CD4-positive, alpha-beta T cell treated with Interleukin-21 for 1 hour (primary cell): ENCODE measurements at places on chromosomes 4 and X.

DNA sequence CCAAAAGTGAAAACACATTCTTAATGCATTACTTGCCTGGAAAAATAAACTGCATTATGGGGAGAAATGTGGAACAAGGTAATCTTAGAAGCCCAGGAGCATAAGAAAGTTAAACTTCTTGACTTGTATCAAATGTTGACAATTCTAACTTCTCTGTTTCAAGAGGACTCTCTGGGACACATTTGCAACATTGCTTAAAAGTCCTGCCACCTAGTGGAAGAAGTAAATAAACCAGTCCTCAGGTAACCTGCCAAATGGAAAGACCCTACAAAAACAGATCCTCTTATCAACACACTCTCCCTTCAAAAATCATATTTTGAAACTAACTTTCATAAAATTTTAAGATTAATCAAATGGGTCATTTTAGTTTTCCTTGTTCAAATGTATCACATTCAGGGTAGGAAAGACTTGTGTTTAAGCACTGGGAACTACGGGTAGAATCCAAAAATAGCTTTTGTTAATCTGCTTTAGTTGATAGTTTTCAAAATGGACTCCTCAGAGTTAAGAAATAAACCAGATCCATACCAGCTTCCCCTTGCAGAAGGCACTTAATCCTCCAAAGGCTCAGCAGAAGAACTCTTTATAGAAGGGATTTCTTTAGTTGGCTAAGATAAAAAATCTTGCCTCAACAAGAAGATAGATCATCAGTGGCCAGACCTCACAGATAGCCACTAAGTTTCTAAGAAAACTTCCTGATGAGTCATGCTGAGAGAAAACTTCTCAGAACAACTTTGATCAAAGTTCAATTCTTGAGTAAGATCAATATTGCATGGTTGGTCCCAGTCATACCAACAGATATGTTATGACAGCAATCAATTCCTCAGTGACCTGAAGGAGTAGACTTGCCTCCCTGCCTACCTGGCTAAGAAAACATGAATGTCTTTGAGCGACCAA lies 141.7 kb downstream of the HHIP start:
- no peak for DNase-seq

DNA sequence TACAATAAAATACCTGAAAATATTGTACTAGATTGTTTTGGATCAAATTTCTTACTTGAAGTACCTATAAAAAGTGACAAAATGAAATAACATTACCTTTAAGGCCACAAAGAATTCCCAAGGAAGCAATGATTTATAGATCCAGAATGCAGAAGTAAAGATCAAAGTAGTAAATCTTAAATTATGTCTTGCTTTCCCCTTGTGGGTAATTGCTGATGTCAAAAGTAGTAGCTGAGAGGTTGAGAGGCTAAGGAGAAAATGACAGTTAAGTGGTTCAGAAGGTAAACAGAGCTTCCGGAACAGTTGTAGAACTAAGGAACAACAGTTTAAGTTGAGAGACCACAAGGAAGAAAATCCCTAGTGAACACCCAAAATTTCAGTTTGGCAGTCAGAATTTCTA lies 358.3 kb downstream of the GABRG1 start:
- no peak for DNase-seq

GRCh38 chr4:72843466-72843865 lies 226.1 kb downstream of the COX18 start:
- DNase-seq = no peak

- DNase-seq = no peak
Measured at GRCh38 chr4:147408189-147408588, 72.7 kb upstream of the EDNRA start.

- DNase-seq = no peak
Measured at GRCh38 chr4:127151941-127152340, 480.8 kb upstream of the INTU start.

DNA sequence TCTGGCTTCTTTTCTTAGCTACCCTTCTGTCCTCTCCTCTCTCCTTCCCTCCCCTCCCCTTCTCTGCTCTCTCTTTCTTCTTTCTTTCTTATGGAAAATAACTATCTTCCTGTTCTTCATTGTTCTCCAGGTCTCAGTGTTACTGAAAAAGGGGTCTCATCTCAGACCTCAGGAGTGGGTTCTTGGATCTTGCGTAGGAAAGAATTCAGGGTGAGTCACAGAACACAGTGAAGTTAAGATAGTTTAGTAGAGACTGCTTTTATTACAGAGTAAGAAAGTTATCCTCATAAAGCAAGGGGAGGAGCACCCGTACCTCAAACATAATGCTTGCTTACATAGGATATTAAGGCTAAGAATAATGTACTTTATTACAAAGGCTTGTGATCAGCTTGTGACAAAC lies 31.8 kb upstream of the CWH43 start:
- no peak for DNase-seq

GRCh38 chr4:140247237-140247636 lies 93.3 kb upstream of the MAML3 start:
- no peak for DNase-seq

- DNase-seq = no peak
Measured at GRCh38 chr4:7132249-7132648, 60.1 kb upstream of the SORCS2 start.

GRCh38 chr4:183012879-183013729 lies 86.0 kb upstream of the WWC2 start:
- DNase-seq = no peak

- no peak for DNase-seq
Measured at GRCh38 chr4:176805155-176805554, 12.4 kb upstream of the VEGFC start.

- no peak for DNase-seq
Measured at GRCh38 chr4:52750819-52751486, at the start of gene ERVMER34-1. ERVMER34-1 (minus strand) TSS chr4:52751425; CDS start chr4:52745520, 5,905 bp downstream.

DNA sequence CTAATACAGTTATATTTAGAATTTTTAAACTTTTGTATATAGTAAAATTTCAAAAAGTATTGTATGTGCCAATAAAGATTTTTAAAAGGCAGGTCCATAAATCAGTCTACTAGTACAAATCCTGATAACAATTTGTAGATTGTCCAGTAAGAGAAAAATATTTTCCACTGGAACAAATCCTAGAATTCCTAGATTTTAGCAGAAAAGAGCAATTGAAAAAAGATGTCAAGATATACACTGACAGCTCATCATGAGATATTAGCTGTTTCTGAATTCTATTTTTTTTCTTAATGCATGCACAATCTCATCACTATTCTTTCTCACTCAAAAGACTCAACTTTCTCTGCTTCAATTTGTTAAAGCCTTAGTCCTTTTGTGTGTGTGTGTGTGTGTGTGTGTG lies 289.2 kb upstream of the MAD2L1 start:
- no peak for DNase-seq

DNA sequence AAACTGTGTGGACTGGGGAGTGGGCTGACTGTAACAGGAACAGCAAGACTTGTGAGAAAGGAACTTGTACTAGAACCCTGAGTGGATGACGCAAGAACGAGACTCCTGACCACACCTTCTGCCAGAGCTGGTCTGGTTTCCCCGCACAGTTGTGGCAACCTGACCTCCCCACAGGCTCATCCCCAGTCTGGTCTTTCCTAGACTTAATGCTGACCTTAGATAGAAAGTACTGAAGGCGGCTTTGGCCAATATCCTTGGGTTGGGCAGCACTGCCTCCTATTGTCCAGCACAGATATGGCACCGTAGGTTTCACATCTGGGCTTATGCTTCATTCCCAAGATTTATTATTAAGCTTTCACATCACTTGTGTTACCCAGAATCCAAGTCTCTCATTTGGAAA lies 137.8 kb upstream of the FRG1 start:
- DNase-seq = no peak

GRCh38 chr4:99324979-99325378 lies 3.8 kb upstream of the ADH1B start:
- no peak for DNase-seq

DNA sequence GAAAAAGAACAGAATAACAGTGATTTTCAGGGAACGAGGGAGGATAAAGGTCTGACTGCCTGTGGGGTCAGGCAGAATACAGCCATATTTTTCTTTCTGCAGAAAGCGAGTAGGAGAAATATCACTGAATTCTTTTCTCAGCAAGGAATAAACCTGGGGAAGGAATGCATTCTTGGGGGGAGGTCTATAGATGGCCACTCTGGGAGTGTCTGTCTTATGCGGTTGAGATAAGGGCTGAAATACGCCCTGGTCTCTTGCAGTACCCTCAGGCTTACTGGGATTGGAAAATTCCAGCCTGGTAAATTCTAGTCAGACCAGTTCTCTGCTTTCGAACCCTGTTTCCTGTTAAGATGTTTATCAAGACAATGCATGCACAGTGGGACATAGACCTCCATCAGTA lies 26.3 kb downstream of the CNGA1 start:
- DNase-seq = no peak

GRCh38 chr4:78414116-78414515 lies 137.5 kb upstream of the ANXA3 start:
- DNase-seq = no peak

- peak; percentile 21 for DNase-seq
Measured at GRCh38 chr4:151766691-151767090, 5.9 kb upstream of the GATB start.

- DNase-seq = no peak
Measured at GRCh38 chrX:107658660-107659059, 30.4 kb downstream of the PRPS1 start.

- no peak for DNase-seq
Measured at GRCh38 chr4:176002007-176002613, 63.5 kb upstream of the WDR17 start.

- no peak for DNase-seq
Measured at GRCh38 chr4:158644760-158645159, 26.9 kb downstream of the C4orf46 start.

DNA sequence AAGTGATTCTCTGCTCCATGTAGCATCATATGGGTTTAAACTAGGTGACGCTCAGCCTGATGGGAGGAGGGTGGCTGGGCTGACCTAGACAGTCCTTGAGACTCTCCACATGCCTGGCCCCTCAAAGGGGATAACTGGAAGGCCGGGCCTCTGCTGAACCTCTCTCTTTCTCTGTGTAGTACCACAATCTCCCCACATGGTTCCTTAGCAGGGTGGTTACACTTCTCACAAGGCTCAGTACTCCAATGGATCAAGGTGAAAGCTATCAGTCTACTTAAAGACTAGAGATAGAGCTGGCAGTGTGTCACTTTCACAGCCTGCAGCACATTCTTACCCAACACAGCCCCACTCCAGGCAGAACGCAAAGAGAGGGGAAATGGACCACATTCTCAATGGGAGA lies 80.4 kb downstream of the LDB2 start:
- no peak for DNase-seq

DNA sequence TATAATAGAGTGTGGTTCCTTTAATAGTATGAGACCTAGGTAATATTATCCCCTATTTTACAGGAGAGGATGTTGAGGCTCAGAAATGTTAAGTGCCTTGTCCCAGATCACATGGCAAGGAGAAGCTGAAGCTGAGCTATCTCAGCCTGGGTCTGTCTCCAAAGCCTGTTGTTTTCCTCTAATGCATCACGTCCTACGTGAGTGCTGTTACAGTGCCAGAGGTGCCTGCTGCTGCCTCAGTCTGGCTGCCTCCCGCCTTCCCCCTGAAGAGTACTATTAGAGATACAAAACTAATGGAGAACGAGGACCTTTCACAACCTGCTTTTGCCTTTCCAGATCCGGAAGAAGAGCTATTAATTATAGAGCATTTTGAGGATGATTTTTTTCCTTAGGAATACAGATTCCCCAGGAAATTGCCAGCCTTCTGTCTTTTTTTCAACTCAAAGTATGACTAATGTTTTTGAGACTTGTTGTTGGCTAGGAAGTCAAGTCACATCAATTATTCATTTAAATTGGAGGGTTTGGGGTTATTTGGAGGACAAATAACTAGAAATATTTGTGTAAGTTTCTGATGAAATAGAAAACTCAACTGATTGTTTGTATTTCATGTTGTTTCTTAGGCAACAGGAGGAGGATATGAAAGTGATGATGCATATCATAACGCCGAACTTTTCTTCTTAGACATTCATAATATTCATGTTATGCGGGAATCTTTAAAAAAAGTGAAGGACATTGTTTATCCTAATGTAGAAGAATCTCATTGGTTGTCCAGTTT lies 43.9 kb upstream of the MTMR1 start:
- no peak for DNase-seq

DNA sequence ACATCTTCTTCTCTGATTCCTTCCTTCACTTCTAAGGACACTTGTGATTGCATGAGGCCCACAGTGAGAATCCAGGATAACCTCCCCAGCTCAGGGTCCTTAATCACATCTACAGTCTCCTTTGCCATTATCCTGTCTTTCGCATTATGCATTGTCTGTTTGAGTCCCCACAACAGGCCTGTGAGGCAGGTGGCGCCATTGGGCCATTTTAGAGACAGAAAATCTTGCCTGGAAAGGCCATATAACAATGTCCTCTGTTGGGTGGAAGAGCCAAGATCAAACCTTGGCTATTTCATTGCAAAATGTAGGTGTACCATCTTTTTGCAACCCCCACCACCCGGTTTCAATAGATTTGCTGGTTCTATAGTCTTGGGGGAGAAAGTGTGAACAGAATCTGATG lies 11.8 kb upstream of the DCUN1D4 start:
- peak; percentile 72 for DNase-seq

DNA sequence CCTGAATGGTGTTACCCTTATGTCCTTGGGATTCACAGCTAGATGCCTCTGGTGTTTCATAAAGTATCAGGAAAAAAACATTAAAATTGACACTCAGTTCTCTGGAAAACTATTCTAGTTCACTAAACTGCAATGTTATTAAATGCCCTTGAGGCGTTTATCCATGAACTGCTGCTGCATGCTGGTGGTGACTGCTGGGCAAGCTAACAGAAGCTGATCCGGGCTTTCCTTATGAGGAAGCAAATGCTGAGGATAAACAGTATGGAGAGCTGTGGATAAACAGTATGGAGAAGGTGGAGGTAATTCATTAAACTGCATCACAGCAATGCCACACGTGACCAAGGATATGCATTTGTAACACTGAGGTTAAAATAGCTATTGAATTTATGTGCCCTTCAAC lies 227.0 kb downstream of the NR3C2 start:
- no peak for DNase-seq

GRCh38 chr4:86926435-86927086 lies 8.2 kb upstream of the AFF1 start:
- DNase-seq = no peak

DNA sequence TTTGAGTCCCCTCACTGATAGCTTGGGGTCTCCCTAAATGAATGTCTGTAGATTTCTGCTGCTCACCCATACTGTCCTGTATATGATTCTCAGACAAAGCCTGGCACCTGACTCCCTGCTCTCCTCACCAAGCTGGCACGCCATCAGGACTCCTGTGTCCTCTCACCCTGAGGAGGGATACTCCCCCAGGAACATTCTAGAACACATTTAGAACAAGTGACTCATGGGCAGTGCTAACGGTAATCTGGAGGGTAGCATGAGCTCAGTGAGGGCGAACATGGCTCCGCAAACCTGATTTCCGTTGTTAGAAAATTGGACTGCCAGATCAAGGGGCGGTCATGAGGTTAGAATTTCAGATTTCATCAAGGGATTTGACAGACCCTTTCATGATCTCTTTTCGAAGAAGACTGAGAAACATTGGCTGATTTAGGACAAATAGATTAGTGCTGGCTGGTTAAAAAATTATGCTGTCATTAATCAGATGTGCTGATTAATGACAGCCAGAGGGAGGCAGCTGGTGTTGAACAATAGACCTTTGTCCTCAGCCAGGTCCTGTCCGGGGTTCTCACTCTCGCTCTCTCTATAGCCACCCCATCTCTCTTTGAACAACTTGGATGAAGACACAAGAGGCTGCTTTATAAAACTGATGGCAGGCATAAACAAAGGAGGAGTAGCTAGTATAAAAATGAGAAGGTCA lies 244.3 kb downstream of the PTTG2 start:
- no peak for DNase-seq
